Mesothelial cell of epicardium (in vitro differentiated cells): ENCODE measurements at places on chromosomes 4 and X. TPM values are rescaled to one million over a fixed set of nuclear protein-coding genes. Genes with fewer than 3 reads are reported as not detected.

DNA sequence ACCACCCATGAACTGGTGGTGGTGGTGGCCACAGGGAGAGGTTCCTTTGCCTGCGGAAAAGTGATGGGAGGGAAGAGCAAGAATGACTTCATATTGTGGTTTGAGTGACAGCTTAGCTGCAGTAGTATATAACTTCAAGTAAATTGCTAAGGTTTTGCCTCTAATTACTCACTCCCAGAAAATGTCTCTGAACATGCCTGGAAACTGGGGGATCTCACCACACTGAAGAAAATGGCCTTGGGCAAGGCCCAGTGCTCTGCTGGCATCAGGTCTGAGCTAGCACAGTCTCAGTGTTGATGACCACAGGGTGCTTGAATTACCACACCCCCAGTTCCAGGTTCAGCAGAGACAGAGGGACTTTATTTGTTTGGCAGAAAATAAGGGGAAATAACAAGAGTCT lies 2085.4 kb downstream of the ARAP2 start:
- H3K36me3 ChIP-seq, result peaks cover 12% of the 10 kb centered on the region
- H3K4me1 ChIP-seq, result no peaks in the 10 kb centered on the region
- no peaks in the 10 kb centered on the region for H3K27me3 ChIP-seq
- DNase-seq, result no peak
- no peak overlapping the region for H3K4me3 ChIP-seq
- H3K27ac ChIP-seq, result no peak overlapping the region

The ETDA gene
- not detected in 3 replicates for total RNA-seq

The ZNF732 gene
- total RNA-seq, result 1.6 to 2.7 TPM (median 2.0 TPM) in 3 replicates

The LIMCH1 gene
- 65.1 to 66.8 TPM (median 65.2 TPM) in 3 replicates for total RNA-seq

The PDGFRA gene
- 94.4 to 105 TPM (median 100 TPM) in 3 replicates for total RNA-seq

The USP46 gene
- 39.2 to 43.1 TPM (median 40.8 TPM) in 3 replicates for total RNA-seq

DNA sequence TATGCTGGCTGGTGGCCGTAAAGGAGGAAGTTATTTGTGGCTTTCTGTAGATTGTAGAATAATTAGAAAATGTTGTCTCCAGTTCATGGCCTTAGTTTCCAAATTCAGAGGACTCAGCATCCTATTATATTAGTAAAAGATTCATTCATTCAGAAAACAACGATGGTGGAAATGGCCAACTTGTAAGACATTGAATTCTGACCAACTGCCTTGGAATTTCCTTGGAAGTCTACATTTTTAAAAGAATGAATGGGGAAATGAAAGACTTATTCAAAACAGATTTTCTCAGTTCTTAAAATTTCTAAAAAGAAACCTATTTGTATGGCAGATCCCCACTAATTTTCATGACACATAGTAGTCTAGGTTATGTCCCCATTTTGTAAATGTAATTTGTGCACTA lies 561.5 kb downstream of the ANKRD50 start:
- peaks cover 12% of the 10 kb centered on the region for H3K4me1 ChIP-seq
- no peaks in the 10 kb centered on the region for H3K27me3 ChIP-seq
- no peak overlapping the region for H3K4me3 ChIP-seq
- peaks cover 4% of the 10 kb centered on the region for H3K36me3 ChIP-seq
- no peak for DNase-seq
- no peak overlapping the region for H3K27ac ChIP-seq

The CFAP299 gene
- 0.22 TPM in 1 of 3 replicates, not detected in the others for total RNA-seq

GRCh38 chr4:122539861-122540465 lies 80.9 kb downstream of the IL21 start:
- no peaks in the 10 kb centered on the region for H3K27me3 ChIP-seq
- H3K4me1 ChIP-seq, result peaks cover 22% of the 10 kb centered on the region
- peaks cover 7% of the 10 kb centered on the region for H3K36me3 ChIP-seq

The PAGE1 gene
- not detected in 3 replicates for total RNA-seq

DNA sequence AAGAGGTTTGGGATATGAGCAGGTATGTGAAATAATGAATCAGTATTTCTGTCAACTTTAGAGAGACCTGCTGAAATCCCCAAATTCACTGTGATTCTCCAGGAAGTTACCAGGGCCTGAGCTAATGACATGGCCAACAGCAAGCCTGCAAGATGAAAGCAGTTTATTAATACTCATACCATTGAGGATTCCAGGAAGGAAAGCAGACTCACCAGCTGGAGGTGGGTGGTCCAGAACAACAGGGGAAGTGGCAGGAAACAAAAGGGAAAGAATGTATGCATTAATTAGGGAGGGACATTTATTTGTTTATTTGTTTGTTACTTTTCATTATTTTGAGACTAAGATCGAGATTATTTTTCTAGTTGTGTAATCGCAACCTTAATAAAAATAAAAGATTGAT lies 196.6 kb upstream of the AGA start:
- H3K4me3 ChIP-seq, result no peak overlapping the region
- DNase-seq, result no peak
- H3K36me3 ChIP-seq, result no peaks in the 10 kb centered on the region
- no peaks in the 10 kb centered on the region for H3K27me3 ChIP-seq
- H3K4me1 ChIP-seq, result no peaks in the 10 kb centered on the region
